ENCODE measurements at places on chromosomes 6 and 20.
A peak's percentile ranks its signal among the peaks of the same experiment; 100 is the strongest.

- DNase-seq = no peak
Measured at GRCh38 chr20:63265891-63266515, 6.6 kb upstream of the ARFGAP1 start.

GRCh38 chr6:12791371-12791770, 74.8 kb downstream of the PHACTR1 start:
- no peak for DNase-seq

DNA sequence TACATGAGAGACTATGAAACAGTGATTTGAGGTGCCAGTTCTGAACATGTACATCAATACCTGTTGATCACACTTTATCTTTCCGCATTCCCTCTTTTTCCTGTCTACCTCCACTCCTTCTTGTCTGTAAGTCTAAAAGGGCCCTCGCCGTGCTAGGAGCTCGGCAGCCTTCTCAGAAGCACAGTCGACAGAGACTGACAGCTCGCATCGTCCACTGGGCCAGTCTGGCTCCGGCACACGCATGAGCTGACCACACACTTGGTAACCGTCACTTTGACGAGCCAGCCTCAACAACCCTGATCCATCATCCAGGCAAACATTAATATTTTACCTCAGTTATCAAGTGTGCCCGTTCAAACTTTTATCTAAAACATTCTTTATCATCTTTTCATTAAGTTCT, 265.3 kb downstream of the TFAP2A start:
- DNase-seq = no peak

GRCh38 chr6:18328540-18328939, 58.6 kb upstream of the RNF144B start:
- no peak for DNase-seq

DNA sequence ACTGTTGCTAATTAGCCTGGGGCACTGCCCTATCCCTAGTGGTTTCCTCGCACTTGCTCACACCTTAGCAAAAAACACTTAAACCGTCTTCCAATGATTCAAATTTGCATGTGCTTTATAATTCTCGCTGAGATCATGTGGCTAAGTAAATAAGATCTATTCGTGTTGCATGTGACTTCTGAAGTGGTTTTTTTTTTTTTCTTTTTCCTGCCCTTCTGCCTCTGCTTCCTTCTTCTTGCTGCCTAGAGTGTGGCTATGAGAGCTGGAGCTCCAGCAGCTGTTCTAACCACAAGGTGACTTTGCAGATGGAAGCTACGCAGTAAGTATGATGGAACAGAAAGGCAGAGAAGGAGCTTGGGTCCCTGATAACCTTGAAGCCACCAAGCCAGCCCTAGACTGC, 36.5 kb downstream of the SULF2 start:
- no peak for DNase-seq

- DNase-seq = no peak
Measured at GRCh38 chr20:33014336-33015113, 7.0 kb downstream of the BPIFB2 start.

- no peak for DNase-seq
Measured at GRCh38 chr6:13491538-13491937, 4.1 kb upstream of the GFOD1 start.

DNA sequence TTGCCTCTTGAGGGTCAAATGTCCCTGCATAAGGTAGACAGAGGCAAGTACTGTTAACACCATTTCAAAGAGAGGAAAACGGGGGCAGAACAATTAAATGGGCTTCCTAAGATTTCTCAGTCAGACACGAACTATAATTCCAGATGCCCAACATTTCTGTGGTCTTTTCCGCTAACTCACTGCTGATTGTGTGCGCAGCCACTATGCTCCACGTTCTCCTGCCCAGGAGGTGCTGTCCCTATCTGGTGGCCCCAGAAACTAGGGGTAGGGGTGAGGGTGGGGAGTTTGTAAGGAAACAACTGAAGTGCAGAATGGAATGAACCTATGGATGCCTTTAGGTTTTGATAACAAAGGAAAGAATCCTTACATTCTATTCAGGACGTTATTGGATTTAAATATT, 86.1 kb upstream of the BACH2 start:
- no peak for DNase-seq

- DNase-seq = no peak
Measured at GRCh38 chr20:20103486-20103885, 51.2 kb downstream of the CFAP61 start.

GRCh38 chr6:28981833-28982475, 23.2 kb downstream of the ZNF311 start:
- DNase-seq = peak; percentile 60

GRCh38 chr6:28081486-28081751, 1.1 kb downstream of the ZNF165 start:
- DNase-seq = no peak

DNA sequence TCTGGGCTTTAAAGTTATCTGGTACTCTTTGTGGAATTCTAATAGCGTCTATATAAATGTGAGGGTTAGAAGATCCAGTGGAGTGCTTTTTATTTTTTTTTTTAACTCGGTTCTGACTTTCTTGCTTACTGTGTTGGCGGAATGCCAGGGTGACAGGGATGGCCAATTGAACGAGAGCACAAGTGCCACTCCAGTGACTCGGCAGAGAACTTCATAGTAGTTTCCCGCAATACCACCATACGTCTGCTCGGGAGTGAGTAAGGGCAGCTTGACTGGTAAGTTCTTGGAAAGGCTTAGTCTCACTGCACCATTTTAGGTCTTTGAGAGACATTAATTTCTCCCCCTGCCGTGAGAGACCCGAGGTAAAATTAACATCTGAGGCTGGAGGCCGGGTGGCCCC, 49.4 kb upstream of the TULP1 start:
- DNase-seq = no peak

GRCh38 chr6:9057937-9058336, 622.6 kb upstream of the SLC35B3 start:
- DNase-seq = no peak

DNA sequence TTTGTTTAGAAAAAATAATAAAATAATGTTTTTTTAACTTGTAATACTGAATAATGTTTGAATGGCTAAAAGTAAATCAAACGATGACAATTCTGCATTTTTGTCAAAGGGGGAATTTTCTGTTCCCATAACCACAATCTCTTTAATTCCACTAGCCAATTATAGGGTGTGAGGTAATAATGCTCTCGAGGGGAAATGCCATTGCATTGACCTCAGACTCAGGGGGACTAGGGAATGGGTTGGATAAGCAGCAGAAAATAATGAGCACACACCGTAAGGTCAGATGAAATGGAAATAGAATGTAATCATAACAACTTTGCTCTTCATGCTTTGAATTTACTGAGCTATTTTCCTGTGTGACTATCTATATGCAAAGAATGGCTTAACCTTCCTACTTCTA, 584.7 kb downstream of the RFPL4B start:
- no peak for DNase-seq

GRCh38 chr6:938916-939315, 246.0 kb upstream of the EXOC2 start:
- DNase-seq = no peak

Data from stimulated activated CD4-positive, alpha-beta T cell treated with anti-CD3 and anti-CD28 coated beads, TNF-alpha, amount 100 ng/mL, for 48 hours (primary cell).